Dermis microvascular lymphatic vessel endothelial cell (primary cell): ENCODE measurements at places on chromosomes 16 and 17. TPM values are rescaled to one million over a fixed set of nuclear protein-coding genes. Genes with fewer than 3 reads are reported as not detected.

Gene HCRT
- total RNA-seq: not detected in 2 replicates

Gene ASPHD1
- total RNA-seq: 0.25 and 0.26 TPM in 2 replicates

Gene BRICD5
- total RNA-seq: 1.3 and 1.7 TPM in 2 replicates

Gene WRAP53
- 6.9 and 7.0 TPM in 2 replicates for total RNA-seq

Gene KCNAB3
- total RNA-seq: 0.13 and 0.26 TPM in 2 replicates

DNA sequence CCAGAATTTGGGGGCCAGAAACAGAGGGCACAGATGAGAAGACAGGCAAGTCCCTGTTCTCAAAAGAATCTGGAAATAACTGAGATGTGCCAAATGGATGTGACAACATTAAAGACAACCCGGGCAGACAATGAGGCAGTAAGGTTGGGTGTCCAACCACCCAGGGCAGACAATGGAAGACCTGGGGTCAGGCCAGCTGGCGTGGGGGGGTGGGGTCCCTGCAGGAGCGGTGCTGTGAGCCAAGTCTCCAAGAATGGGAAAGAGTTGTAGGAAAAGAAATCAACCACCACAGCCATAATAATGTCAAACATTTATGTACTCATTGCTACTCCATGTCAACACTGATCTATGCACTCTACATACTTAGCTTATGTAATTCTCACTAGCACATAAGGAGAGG lies 203.3 kb downstream of the C16orf78 start:
- no peak for DNase-seq

- DNase-seq: no peak
Observed at GRCh38 chr17:2347805-2348685, 10.7 kb downstream of the SGSM2 start.

GRCh38 chr17:64217249-64217691 lies 45.8 kb downstream of the TEX2 start:
- no peak for DNase-seq

- DNase-seq: no peak
Observed at GRCh38 chr16:19967561-19967960, 82.9 kb upstream of the GPRC5B start.

GRCh38 chr16:68257251-68257905 lies 6.9 kb upstream of the SLC7A6 start:
- no peak for DNase-seq

- DNase-seq: no peak
Observed at GRCh38 chr17:8162997-8163977, 539 bp upstream of the VAMP2 start.

DNA sequence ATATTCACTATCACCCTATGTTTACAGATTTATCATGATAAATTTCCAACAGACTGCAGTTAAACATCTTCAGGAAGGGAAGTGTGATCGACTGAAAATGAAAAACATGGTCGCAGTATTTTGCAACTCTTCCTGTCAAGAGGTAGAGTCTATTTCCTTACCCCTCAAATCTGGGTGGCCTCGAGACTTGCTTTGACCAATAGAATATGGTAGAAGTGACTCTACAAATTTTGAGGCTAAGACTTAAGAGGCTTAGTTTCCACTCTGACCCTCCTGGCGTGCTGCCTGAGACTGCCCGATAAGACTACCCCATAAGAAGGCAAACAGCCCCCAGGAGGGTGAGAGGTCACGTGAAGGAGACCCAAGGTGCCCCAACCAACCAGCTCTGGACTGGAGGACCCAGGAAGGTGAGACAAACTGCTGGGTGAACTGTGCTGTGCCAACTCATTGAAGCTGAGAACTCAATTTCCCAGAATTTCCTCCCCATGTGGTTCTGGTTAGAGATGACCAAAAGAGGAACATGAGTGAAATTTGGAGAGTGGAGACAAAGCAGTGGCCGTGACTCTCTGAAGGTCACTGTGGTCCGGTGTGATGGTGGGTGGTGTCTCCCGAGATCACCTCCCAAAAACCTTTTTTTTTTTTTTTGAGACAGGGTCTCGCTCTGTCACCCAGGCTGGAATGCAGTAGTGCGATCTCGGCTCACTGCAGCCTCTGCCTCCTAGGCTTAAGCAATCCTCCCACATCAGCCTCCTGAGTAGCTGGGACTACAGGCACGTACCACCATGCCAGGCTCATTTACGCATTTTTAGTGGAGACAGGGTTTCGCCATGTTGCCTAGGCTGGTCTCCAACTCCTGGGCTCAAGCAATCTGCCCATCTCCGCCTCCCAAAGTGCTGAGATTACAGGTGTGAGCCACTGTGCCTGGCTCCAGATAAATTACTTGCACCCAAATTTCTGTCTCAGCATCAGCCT lies 38.2 kb upstream of the LITAF start:
- DNase-seq: no peak

GRCh38 chr17:21095735-21096134 lies 31.0 kb upstream of the DHRS7B start:
- no peak for DNase-seq

- no peak for DNase-seq
Observed at GRCh38 chr17:81126281-81127132, 38.8 kb upstream of the PVALEF start.

- no peak for DNase-seq
Observed at GRCh38 chr17:17938388-17939107, 33.7 kb downstream of the TOM1L2 start.

GRCh38 chr17:81659038-81659437 lies 2.7 kb upstream of the PDE6G start:
- DNase-seq: no peak

DNA sequence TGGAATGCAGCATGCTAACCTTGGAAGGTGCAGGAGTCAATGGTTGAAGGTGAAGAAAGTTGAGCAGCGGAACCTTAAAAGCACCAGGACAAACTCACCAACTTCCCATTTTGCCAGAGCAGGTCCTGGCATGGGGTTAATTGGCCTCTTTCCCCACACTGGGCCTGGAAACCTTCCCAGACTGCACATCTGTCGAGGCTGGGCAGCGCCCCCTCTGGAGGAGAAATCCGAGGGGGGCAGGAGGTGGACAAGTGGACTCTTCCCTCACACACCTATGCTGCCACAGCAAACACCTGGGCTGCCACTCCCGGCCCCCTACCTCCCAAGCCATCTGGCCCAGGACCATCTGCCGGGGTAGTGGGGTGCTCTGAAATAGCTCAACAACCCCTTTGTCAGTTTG lies 232.4 kb downstream of the CBLN1 start:
- DNase-seq: no peak

GRCh38 chr17:66302761-66303626 lies 581 bp downstream of the PRKCA start:
- DNase-seq: peak; percentile 66
